ENCODE measurements at places on chromosomes 7 and 10.

DNA sequence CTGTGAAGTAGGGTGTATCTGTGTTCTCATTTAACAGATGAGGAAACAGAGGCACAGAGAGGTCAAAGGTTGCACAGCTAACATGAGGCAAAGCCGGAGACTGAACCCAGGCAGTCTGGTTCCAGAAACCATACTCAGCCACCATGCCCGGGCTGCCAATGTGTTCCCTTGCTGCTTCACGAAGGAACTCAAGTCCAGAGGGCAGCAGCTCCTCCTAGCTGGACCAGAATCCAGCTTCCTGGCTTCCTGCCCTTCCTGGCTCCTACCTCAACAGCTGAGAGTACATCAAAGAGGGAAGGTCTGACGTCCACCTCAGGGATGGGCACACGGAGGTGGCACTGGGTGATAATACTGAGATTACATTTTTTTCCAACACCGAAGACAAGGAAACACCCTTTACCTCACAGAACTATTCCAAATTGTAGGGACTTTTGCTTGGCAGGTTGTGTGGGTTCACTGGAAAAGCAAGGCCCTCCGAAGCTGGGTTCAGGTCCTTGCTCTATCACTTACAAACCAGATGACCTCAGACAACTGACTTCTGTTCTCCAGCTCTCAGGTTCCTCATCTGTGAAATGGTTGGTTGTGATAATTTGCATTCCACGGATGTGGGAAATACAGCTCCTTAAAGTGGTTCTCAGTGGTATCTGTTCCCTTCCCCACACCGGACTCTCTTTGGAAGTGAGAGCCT lies 154.1 kb upstream of the ZMIZ1 start:
- no peak for DNase-seq

DNA sequence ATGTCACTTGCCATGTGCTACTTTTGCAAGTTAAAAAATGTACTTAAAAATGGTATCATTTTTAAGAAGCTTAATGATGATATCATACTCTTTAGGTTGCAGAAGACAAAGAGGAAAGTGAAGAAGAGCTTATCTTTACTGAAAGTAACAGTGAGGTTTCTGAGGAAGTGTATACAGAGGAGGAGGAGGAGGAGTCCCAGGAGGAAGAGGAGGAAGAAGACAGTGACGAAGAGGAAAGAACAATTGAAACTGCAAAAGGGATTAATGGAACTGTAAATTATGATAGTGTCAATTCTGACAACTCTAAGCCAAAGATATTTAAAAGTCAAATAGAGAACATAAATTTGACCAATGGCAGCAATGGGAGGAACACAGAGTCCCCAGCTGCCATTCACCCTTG lies 6.1 kb downstream of the LMOD2 start:
- no peak for DNase-seq

DNA sequence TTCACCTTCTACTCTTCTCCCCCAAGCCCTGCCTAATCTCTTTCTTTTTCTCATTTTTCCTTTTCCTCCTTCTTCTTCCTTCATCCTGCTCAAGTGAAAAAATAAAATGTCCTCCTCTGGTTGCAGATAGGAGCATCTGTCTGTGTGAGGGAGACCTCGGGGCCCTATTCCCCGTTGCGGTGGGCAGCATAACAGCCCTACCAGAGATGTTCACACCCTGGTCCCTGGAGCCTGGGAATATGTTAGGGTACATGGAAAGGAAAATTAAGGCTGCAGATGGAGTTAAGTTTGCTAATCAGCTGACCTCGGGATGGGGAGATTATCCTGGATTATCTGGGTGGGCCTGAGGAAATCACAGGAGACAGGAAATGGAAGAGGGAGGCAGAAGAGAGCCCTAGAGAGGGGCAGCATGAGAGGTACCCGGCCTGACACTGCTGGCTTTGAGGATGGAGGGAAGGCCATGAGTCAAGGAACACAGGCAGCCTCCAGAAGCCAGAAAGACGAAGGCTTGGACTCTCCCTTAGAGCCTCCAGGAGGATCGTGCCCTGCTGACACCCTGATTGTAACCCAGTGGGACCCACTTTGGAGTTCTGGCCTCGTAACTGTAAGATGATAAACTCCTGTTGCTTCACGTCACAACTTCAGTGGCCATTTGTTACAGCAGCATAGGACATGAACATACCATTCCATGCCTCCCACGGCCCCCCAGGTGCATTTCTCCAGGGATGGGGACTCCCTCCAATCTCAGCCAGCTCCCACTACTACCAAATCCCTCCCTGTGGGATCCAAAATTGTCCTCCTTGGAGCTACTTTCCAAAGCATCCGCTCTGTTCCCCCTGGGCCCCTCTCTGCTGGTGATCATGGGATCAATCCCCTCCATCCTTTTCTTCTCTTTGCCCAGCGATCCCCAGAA lies 39.0 kb upstream of the ZMIZ1 start:
- DNase-seq, result no peak

DNA sequence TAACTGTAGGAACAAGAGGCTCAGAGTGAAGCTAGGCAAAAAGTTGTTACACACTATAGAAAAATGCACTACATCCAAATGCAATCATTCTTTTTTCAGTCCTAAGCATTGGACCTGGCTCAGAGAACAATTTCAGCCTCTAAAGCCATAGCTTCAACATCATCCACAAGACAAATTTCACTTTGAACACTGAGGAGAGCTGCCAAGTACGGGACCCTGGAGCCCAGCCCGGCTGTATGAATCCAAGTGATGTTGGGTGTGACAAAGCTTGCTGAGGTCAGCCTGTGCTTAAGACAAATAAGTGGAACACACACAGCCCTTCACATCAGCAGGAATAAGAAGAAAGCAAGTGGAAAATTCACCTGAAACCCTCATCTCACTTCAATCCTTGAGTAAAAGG lies 233.1 kb upstream of the PFKP start:
- DNase-seq, result no peak

GRCh38 chr10:85003083-85003482 lies 674.7 kb downstream of the CCSER2 start:
- no peak for DNase-seq

DNA sequence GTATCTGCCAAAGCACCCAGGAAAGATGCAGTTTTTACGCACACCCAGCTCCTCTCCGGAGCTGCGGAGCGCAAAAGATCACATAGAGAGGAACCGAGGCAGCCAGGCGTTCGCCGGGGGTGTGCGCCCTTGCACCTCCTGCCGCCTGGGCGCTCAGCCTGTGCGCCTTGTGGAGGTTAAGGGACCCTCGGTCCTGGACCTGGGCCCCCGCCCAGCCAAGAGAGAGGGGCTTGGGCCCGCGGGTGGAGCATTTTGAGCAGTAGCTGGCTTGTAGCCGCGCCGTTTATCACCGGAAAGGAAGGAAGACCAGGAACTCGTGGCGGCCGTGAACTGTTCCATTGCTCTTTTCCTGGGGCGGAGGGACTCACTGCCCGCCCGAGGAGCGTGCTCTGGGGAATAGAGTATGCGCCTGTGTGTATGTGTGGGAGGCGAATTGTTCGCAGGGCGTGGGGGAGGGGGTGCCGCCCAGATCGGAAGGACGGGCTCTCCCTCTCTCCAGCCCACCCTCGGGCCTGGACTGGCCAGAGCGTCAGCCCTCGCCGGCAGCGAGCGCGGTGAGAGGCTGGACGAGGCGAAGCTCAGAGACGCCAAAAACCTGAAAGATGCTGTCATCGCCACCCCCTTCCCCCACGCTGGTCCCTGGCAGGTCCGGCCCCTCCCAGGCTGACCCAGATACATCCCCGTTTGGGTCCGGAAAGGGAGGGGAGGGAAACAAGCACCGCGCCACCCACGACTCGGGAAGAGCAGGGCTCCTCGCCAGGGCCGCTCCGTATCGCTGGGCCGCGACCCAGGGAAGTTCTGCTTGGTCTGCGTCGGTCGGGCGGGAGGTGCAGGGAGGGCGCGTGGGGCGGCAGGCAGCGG lies 1.2 kb upstream of the WNT2 start:
- DNase-seq, result no peak

DNA sequence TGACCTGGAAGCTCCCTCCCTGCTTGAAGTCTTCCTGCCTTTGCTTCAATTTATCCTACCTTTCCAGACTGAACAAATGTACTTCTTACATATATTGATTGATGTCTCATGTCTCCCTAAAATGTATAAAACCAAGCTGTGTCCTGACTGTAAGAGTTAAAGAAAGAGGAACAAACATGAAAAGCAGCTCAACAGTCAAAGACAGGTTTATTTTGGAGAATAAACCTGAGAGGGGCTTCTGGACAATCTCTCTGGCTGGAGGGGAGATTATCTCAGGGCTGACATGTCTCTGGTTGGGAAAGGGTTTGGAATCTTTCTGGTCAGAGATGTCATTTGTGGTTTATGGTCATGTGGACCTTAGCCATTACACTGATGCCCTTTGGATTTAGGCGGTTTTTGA lies 41.0 kb downstream of the OR13A1 start:
- DNase-seq, result no peak

GRCh38 chr10:28765641-28766040 lies 88.3 kb downstream of the BAMBI start:
- no peak for DNase-seq

- DNase-seq, result no peak
Observed at GRCh38 chr7:16564909-16565426, 38.3 kb downstream of the LRRC72 start.

DNA sequence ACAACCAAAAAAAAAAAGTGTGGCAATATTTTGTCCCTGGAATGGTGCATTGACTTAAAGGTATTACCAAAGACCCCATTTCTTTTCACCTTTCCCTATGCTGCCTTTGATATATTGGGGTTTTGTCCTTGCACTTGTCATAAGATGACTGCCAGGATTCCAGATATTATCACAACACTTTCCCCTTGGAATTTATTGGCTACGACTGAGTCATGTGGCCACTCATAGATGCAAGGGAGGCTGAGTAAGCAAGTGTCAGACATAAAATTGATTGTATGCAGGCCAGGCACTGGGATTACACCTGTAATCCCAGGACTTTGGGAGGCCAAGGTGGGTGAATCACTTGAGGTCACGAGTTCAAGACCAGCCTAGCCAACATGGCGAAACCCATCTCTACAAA lies 83.6 kb downstream of the PPP1R3C start:
- no peak for DNase-seq

Measured in activated T-helper 1 cell treated with anti-CD3 and anti-CD28 coated beads, Interleukin-2, amount 50 U/mL, for 16 hours (primary cell).